ENCODE measurements at places on chromosomes 7 and 10.

GRCh38 chr10:78619896-78620295 is 448.9 kb upstream of the ZMIZ1 start:
- peak; percentile 48 for DNase-seq

GRCh38 chr10:50232261-50232639 is 19.1 kb downstream of the ASAH2 start:
- DNase-seq, result peak; percentile 11

DNA sequence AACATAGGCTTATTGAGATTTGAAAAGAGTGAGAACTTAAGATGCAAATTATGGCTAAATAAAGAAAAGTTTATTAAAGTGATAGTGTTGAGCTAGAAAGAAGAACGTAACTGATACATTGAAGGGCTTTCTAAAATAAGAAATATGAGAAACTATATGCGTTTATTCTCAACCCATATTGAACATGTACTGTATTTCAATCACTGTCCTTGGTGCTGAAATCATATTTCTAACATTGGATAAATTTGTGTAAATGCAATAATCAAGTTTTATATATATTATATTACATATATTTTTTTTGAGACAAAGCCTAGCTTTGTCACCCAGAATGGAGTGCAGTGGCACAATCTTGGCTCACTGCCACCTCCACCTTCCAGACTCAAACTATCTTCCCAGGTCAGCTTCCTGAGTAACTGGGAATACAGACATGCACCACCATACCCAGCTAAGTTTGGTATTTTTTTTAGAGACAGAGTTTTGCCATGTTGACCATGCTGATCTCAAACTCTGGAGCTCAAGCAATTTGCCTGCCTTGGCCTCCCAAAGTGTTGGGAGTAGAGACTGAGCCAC is 1065.8 kb downstream of the REEP3 start:
- no peak for DNase-seq

- no peak for DNase-seq
Measured at GRCh38 chr7:105578496-105578895, 2.8 kb downstream of the EFCAB10 start.

- peak; percentile 34 for DNase-seq
Measured at GRCh38 chr7:16989811-16990413, 108.1 kb upstream of the AGR3 start.

DNA sequence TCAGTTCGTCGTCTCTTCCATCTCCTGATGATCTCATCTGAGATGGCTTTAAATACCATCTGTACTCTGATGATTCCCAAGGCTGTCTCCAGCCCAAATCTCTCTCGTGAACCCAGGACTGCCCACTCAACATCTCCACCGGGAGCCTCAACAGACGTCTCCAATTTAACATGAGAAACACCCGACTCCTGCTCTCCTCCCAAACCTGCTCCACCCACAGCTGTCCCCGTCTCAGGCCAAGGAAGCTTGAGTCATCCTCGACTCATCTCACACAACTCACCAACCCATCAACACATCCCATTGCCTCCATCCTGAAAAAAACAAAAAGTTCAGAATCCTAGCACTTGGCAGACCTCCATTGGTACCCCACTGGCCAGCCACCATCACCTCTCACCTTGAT is 29.7 kb upstream of the CALN1 start:
- no peak for DNase-seq

DNA sequence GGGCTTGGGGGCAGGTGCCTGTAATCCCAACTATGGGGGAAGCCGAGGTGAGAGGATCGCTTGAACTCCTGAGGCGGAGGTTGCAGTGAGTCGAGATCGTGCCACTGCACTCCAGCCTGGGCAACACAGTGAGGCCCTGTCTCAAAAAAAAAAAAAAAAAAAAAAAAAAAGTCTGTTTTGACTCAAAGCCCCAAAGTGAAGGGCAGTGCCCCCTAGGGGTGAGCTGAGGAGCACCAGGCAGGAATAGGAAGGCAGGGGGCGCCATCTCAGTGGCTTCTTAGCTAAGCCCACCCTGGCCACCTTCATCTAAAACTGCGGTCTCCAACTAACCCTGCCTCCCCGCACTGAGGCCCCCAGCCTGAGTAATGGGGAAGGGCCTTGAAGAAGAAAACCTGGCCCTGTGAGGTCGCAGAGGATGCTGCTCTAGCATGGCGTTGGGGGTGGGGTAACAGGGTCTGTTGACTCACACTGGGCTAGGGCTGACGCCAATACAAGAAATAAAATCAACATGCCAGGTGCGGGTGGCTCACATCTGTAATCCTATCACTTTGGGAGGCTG is 9.8 kb downstream of the PODXL start:
- peak; percentile 30 for DNase-seq

All from suppressor macrophage treated with lipopolysaccharide for 4 hours (primary cell).